ENCODE measurements at places on chromosomes 3 and 15.

GRCh38 chr15:70418943-70419342 lies 321.2 kb upstream of the TLE3 start:
- DNase-seq = no peak

GRCh38 chr15:44694416-44694815 lies 16.7 kb downstream of the PATL2 start:
- no peak for DNase-seq

DNA sequence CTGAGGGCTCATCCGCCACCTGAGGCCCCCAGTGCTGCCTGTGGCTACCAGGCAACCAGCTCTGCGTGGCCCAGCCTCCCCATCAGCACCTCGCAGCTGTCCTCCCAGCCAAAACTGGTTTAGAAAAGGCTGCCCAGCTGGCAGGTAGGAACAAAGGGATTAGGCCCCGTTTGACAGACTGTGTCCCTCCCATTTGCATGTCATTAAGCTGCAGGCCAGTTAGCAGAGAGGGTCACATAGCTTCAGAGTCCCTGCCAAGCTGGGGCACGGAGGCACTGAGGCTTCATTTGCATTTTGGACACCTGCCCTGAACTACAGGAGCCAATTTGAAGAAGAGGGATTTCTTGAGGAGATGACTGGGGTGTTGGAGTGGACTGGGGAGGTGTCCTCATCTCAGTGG lies 177.9 kb downstream of the TLE3 start:
- no peak for DNase-seq

GRCh38 chr3:94614192-94614591 lies 551.3 kb downstream of the NSUN3 start:
- DNase-seq = no peak

GRCh38 chr15:101425787-101426365 lies 63.6 kb downstream of the PCSK6 start:
- no peak for DNase-seq

DNA sequence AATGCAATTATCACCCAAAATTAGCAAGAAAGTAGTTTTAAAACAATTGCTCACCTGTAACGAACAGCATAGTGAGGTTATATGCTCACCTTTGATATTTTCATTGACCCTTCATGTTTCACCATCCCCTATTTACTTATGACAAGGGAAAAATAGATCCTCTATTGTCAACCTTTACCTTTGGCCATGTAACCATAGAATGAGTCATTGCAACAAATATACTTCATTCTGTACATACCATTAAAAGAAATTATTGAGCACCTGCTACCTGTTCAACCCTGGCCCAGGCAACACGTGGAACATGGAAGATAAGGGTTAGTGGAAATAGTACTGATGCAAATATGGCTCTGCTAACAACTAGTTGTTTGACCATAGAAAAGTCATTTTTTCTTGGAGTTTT lies 20.2 kb downstream of the LSAMP start:
- DNase-seq = no peak

Measured in AG09319 (cell line).